ENCODE measurements at places on chromosomes 13 and 19. TPM values are rescaled to one million over a fixed set of nuclear protein-coding genes. Genes with fewer than 3 reads are reported as not detected.

DNA sequence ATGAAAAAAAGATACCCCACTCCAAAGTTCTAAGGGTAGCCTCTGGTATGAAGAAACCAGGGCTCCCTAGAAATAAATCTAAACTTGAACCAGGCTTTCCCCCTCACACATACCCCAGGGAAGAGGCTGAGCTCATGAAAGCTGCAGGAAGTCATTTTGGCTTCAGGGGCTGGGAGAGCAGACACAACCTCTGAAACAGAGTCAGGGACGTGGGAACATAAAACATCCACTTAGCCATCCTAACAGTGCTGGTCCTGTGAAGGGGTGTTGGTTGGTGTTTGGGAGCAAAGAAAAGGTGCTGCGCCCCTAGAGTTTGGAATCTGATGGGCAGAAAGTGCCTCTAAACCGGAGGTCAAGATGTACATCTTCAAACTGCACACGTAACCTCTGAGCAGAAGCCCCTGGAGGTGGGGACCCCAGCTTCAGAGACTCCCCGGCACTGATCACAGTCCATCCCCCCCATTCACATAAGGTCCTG is 15.8 kb downstream of the RAB3D start:
- DNase-seq: no peak

NKG7 gene
- 3.8 TPM for total RNA-seq

- DNase-seq: no peak
These were observed 9.2 kb upstream of the RASL11A start for GRCh38 chr13:27261396-27261795.

PALM3 gene
- not detected for total RNA-seq

RGL3 gene
- not detected for total RNA-seq

GRCh38 chr19:41606215-41606837 is 20.5 kb downstream of the CEACAM4 start:
- DNase-seq: no peak

UNC13A gene
- total RNA-seq: 0.03 TPM

DACH1 gene
- total RNA-seq: not detected

- no peak for DNase-seq
These were observed 29.1 kb upstream of the TSC22D1 start for GRCh38 chr13:44605275-44605674.

- DNase-seq: no peak
These were observed 14.3 kb downstream of the FARP1 start for GRCh38 chr13:98157188-98157587.

GRCh38 chr13:23796551-23796950 is 92.6 kb downstream of the MIPEP start:
- no peak for DNase-seq

DNA sequence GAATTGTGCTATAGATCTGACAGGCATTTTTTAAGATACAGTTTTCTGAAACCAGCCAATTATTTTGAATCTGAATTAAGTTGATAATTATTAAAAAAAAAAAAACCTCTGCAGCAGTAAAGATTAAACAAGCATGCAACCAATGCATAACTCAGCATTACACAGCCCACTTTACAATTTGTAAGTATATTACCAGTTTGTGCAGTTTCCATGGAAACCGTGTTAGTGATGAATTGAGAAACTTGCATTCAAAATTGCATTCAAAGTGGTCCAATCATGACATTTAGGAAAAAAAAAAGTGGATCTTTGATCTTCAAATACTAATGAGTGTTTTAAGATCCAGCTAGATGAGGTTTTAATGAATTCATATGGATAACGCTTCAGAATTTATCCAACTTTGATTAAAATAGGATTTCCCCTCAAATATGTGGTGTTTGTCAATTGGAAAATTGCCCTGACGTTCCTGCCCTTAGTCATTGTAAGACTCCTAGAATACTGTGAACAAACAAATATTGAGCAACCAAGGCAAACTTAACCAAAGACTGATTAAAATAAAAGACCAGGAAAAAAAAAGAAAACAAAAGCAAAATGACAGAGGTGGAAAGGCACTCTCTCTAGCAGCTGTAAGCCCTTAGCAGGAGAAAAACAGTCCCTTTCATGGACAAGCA is 314.8 kb upstream of the MAB21L1 start:
- no peak for DNase-seq

DNA sequence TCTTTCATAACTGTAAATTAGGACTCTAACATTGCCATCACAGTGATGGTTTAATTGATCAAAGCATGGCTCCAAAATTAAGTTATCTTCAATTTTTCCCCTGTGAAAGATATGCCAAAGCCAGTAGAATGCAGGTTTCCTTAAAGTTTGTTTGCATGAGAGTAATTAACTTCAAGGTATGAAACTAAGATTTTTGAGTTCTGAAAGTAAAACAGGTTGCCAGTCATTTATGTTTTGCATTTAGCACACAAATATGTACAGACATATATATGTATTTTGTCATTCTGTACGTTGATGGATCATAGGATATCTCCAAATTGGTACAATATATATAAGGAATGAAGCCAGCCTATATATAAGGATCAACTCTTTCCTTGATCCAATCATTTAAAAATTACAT is 23.6 kb upstream of the NDFIP2 start:
- DNase-seq: no peak

DNA sequence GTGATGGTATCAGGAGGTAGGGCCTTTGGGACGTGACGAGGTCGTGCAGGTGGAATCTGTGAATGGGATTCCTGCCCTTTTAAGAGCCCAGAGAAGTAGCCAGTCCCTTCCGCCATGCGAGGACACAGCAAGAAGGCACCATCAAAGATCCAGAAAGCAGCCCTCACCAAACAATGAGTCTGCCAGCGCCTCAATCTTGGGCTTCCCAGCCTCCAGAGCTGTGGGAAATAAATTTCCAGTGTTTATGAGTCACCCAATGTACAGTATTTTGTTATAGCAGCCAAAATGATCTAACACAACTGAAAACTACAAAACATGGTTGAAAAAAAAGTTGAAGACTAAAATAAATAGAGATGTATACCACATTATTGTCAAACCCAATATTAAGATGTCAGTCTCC is 16.9 kb upstream of the LAMP1 start:
- no peak for DNase-seq

DNA sequence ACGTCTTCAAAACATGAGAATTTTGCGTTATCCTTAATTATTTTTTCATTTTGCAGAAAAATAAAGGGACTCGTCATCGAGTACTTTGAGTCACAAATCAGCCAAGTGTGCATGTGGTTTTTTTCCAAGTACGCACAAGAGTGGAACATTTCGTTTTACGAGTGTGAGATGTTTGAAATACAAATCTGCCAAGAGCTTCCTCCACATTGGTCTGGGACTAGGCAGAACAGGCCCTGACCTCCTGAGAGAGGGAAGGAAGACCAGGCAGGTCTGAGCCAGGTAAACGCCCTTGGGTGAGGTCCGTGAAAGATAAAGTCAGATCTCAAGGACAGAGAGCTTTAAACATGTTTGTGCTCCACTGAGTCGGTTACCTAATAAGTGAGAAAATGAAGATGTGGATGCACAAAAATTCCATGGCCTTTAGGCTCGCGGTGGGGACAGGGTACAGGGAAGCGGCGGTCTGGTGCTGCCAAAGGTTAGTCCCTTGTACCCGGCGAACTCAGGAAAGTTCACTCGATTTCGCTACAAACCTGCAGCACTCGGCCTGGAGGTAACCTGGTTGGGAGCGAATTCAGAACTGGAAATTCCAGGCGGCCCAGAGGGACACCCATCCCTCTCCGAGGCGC is 473 bp upstream of the ITM2B start:
- no peak for DNase-seq

PGLYRP1 gene
- total RNA-seq: not detected

CGB3 gene
- total RNA-seq: not detected

- DNase-seq: peak; percentile 98
These were observed at the start of gene DYRK1B for GRCh38 chr19:39833464-39834286. Gene DYRK1B, minus strand, starts transcription at chr19:39834162. Its CDS starts 2,295 bp downstream, at chr19:39831867.

DNA sequence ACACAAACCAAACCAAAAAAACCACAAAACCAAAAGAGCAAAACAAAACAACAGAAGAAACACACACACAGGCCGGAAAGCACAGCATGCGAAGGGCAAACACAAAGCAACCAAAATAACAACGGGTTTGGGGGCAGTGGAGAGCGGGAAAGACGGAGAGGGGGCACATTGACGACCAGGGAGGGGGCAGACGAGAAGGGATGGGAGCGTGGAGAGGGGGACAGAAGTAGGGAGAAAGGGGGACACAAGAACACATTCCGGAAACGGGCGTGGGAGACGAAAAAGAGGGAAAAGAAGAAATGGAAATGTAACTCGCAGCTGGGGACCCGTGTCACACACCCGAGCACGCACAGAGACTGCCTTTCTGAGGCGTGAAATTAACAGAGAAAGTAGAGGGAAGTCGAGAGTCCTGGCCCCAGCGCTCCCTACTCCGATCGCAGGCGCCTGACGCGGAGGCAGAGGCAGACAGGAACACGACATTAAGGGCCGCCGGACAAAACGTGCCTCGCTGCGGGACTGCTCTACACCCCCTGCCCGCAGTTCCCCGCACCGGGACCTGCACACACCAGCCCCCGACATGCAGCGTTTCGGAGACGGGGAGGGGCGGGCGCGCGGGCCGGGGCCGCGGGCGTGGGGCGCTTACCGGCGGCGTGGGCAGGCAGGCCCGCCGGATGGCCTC is 652 bp downstream of the POU4F1 start:
- DNase-seq: no peak

DNA sequence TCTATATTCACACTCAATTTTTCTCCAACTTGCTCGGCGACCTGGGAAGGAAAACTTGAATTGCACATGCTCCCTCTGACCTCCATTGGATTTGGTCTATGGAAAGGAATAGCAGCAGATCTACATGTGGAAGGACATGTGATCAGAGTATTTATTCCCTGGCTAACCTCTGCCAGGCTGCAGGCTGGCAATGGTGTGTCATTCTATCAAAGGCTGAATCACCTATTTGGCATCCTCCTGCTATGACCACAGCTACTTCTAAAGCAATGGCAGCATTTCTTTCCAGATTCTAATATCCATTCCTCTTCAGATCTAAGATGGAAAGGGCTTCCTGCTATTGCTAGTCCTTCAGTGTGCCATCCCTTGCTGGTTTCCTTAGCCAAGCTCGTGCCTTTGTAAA is 144.3 kb upstream of the FREM2 start:
- no peak for DNase-seq

DNA sequence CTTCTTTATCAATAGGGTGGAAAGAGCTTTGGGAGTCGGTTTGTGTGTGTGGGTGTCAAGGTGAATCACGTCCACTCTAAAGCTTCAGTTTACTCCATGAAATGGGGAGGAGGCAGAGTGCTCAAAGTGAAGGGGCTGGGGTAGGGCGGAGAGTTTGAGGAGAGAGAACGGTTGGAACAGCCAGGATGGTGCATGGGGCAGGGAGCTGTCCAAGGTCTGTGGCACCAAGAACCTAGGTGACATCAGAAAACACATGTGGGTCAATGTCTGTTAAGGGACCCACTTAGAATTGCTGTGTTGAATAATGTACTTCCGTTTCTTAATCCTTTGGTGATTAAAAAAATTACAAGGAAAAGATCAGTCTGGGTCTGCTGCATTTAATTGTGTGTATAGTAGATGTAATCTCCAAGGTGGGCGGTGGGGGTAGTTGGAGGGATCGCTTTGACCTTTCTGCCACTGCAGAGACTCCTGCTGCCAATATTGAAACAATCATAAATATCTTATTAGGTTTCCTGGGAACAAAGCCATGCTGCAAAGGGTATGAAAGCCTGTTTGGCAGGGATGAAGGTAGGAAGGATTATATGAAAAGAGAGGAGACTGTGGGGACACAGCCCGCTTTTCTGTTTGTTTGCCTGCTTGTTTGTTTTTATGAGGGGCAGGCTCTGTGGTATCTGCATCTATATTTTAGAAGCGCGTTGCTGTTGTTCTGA is 122.3 kb downstream of the ATP8A2 start:
- DNase-seq: no peak

GRCh38 chr19:12757544-12758274 is 6.1 kb downstream of the BEST2 start:
- DNase-seq: peak; percentile 54

DNA sequence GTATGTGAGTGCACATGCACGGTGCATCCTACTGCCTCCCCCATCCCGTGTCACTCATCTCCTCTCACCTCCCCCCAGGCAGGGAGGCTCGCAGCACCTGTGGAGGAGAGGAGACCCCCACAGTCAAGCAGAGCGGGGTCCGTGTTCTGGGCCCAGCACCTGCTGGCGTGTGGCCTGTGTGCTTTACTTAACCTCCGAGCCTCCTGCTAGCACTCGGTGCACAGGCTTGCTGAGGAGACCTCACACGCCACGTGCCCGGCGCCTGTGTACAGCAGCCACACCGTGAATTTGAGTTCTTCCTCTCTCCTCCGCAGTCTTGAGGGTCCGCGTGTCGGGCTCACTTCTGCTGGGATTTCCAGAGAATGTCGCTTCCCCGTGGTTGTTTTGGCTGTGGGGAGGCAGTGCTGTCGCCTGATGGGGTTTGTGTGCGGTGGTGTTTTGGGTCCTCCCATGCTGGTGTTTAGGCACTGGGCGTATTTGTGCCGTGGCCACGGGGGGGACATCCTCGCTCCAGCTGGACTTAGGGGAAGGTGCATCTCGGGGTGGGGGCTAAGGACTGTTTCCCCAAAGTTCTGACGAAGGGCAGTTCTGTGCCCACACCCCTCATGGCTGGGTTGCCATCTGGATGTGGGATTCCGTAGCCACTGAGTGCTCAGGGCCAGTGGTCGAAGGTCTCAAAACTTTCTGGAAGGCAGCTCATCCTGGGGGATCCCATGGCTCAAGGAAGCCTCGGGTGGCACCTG is 34.8 kb upstream of the TMEM255B start:
- DNase-seq: no peak

DNA sequence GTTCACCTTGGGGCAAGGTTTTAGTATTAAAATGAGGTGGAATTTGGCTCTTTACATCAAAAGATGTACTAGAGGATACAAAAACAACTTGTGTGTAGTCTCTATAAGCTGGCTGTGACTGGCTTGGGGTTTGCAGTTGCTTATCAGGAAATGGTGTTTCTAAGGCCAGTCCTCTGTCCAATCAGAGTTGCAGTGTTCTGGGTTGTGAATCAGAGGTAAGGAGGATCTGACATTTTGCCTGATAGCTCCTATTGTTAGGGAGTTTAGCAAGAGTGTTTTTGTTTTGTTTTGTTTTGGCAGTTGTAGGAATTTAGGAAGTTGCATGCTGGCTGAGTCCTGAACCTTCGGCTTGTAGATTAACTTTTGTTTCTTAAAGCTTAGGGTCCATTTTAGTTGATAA is 20.1 kb upstream of the ESD start:
- no peak for DNase-seq

DNA sequence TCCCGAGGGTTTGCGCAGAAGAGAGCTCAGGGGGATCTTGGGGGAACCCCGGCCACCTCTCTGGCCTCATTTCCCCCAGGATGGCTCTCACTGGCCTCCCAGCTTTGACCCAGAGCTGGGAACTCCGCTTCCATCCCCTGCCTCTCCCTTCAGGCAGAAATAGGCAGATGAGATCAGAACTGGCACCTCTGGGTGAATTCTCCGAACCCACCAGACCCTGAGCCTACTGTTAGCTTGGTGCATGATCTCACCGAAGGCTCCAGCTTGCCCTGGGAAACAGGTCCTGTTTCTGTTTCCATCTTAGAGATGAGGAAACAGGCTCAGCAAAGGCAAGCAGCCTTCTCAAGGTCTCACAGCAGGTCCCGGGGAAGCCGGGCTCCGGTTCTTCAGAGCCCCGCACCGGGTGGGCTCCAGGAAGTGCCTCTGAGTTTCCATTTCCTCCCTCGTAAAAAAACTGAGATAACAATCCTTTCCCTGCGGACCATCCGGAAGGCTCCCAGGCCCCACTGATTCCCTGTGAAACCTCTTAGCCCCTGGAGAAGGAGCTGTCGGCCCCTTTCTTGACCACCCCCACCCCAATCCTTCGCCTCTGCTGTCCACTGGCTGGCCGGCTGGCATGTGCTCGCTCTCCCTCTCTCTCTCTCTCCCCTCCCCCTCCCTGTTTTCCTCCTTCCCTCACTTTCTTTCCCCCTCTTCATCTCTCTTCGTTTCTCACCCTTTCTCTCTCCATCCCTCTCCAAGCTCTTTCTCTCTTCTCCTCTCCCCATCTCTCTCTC is 2.1 kb downstream of the NECTIN2 start:
- DNase-seq: no peak

All from naive thymus-derived CD8-positive, alpha-beta T cell (primary cell).